ENCODE measurements at places on chromosomes 3 and 15.

- no peaks in the 10 kb centered on the region for H3K27me3 ChIP-seq
- H3K36me3 ChIP-seq: no peaks in the 10 kb centered on the region
- no peaks in the 10 kb centered on the region for H3K4me1 ChIP-seq
- no peak overlapping the region for H3K27ac ChIP-seq
- H3K4me3 ChIP-seq: no peak overlapping the region
- no peak for DNase-seq
Measured at GRCh38 chr3:173983343-173983742, 585.8 kb downstream of the NLGN1 start.

- no peak overlapping the region for H3K4me3 ChIP-seq
- H3K27ac ChIP-seq: no peak overlapping the region
- H3K4me1 ChIP-seq: peaks cover 15% of the 10 kb centered on the region
- H3K36me3 ChIP-seq: peaks cover 9% of the 10 kb centered on the region
- no peak for DNase-seq
Measured at GRCh38 chr3:56688191-56688590, 5.1 kb upstream of the TASOR start.

DNA sequence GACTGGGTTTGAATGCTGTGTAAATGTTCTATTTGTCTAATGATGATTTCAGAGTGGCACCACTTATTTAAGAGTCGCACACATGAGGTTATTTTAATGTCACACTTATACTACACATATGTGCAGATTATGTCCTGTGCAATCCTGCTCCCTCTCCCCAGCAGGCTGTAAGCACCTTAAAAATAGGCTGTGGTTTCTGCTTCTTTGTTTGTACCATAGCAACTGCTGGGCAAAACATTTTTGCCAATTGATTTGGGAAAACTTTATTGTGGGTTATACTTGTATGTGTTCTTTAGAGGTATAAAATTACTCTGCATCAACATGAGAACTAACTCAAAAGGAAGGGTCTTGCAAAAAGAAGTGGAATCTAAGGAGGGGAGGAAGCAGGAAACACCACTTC lies 318.5 kb downstream of the NTRK3 start:
- no peaks in the 10 kb centered on the region for H3K4me1 ChIP-seq
- H3K36me3 ChIP-seq: no peaks in the 10 kb centered on the region
- DNase-seq: no peak
- H3K27me3 ChIP-seq: no peaks in the 10 kb centered on the region

GRCh38 chr3:169673521-169673920 lies 10.0 kb upstream of the MECOM start:
- peaks cover 46% of the 10 kb centered on the region for H3K27me3 ChIP-seq
- H3K4me1 ChIP-seq: peaks cover 2% of the 10 kb centered on the region
- no peak overlapping the region for H3K4me3 ChIP-seq
- H3K36me3 ChIP-seq: no peaks in the 10 kb centered on the region
- no peak for DNase-seq

DNA sequence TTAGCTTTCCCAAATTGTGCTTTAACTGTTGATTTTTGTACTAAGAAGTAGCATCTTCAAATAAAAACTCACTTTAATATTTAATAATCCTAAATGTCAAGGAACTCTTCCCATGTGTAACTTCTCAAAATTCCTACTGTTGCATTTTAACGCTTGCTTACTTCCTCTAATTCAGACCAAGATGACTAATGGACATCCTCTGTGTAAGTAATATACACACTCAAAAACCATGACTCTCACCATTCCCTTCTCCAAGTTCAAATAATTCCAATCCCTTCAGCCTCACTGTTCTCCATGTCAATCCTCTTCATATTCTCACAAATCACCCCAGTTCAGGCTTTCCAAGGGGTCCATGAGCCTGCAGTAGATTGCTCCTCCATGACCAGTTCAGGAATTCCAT lies 13.0 kb downstream of the MRPL46 start:
- no peaks in the 10 kb centered on the region for H3K27me3 ChIP-seq
- no peak overlapping the region for H3K27ac ChIP-seq
- H3K36me3 ChIP-seq: peaks cover 7% of the 10 kb centered on the region
- no peak for DNase-seq

DNA sequence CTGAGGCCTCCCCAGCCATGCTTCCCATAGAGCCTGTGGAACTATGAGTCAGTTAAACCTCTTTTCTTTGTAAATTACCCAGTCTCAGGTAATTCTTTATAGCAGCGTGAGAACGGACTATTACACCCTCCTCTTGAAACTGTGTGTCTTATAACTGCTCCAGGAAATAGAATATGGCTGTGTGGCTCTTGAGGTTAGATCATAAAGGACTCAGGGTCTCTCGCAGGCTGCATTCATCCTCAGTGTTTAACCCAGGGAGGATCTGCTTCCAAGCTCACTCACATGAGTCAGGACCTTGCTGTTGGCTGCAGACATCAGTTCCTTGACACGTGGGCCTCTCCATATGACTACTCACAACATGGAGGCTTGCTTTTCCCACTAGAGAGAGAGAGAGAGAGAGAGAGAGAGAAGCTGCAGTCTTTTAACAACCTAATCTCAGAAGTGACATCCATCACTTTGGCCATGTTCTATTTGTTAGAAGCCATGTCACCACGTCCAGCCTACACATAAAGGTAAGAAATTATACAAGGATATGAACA lies 114.3 kb upstream of the UBE2E1 start:
- H3K27ac ChIP-seq: no peak overlapping the region
- H3K4me3 ChIP-seq: no peak overlapping the region
- H3K27me3 ChIP-seq: no peaks in the 10 kb centered on the region
- no peak for DNase-seq

- no peak for DNase-seq
- no peak overlapping the region for H3K27ac ChIP-seq
- H3K4me3 ChIP-seq: no peak overlapping the region
- peaks cover 4% of the 10 kb centered on the region for H3K27me3 ChIP-seq
- H3K4me1 ChIP-seq: no peaks in the 10 kb centered on the region
Measured at GRCh38 chr15:30065025-30065801, 17.5 kb upstream of the GOLGA8J start.

GRCh38 chr3:178671791-178672190 lies 135.6 kb downstream of the KCNMB2 start:
- no peak overlapping the region for H3K4me3 ChIP-seq
- no peak for DNase-seq
- no peak overlapping the region for H3K27ac ChIP-seq
- H3K4me1 ChIP-seq: no peaks in the 10 kb centered on the region
- H3K27me3 ChIP-seq: peaks cover 2% of the 10 kb centered on the region
- no peaks in the 10 kb centered on the region for H3K36me3 ChIP-seq

DNA sequence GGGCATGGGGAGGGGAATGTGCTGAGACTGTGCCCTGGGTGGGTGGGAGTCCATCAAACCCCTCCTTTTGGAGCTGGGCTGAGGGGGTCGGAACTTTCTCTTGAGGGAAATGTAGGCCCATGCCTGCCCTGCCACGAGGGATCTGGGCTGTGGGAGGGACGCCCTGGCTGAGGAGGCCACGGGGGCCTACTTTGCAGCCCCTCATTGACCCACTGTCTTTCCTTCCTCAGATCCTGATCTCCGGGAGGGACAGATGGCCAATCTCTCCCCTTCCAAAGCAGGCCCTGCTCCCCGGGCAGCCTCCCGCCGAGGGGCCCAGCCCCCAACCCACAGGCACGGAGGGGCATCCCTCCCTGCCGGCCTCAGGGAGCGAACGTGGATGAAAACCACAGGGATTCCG lies 25.3 kb downstream of the LOXL1 start:
- no peak for DNase-seq
- no peaks in the 10 kb centered on the region for H3K36me3 ChIP-seq
- H3K4me1 ChIP-seq: peaks cover 5% of the 10 kb centered on the region
- H3K4me3 ChIP-seq: no peak overlapping the region

DNA sequence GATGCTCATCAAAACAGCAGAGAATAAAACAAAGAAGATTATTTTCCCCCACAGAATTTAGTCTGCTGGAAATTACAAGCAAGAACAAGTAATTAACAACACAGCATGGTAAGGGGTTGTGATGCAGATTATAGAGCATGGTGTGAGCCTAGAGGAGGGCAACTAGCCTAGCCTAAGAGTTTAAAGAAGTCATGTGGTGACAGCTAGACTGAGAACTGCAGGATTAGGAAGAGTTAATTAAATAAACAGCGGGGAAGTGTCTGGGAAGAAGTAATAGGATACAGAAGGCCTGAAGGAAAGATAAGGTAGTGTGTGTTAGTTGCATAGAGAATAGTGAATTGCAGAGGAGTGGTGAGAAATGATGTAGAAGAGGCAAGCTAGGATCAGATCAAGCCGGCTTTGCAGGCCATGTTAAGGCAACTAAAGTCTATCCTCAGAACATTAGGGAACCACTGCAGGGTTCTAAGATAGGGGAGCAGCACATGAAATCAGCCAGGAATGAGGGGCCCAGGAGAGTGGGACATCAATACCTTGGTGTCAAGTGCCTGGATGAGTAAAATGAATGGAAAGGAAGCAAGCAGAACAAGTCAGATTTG lies 11.9 kb upstream of the PKM start:
- H3K27me3 ChIP-seq: no peaks in the 10 kb centered on the region
- no peak overlapping the region for H3K4me3 ChIP-seq
- peaks cover 24% of the 10 kb centered on the region for H3K4me1 ChIP-seq
- DNase-seq: no peak
- H3K27ac ChIP-seq: no peak overlapping the region
- peaks cover 53% of the 10 kb centered on the region for H3K36me3 ChIP-seq

DNA sequence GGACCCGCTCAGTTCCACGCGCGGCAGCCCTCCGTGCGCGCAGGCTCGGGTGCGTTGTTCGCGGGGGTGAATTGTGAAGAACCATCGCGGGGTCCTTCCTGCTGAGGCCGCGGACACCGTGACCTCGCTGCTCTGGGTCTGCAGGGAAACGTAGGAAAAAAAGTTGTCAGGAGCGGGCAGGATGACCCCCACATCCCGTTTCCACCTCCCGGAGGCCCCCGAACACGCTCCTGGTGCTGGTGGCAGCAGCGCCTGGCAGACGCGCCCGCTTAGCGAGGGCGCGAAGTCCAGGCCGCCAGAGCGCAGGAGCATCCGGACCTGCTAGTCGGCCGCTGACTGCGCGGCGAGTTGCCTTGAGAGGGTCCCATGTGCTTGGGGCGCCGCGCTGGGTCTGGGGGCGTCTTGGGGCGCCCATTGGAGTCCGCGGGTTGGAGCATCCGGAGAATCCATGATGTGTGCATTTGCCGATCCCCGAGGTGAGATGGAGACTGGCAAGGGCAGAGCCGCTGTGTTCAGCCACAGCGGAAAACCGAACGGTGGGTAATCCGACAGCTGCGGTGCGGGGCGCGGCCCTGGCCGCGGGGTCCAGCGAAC lies 520 bp downstream of the GREM1 start:
- peaks cover 16% of the 10 kb centered on the region for H3K4me1 ChIP-seq
- DNase-seq: no peak
- no peak overlapping the region for H3K4me3 ChIP-seq
- H3K27ac ChIP-seq: no peak overlapping the region
- peaks cover 1% of the 10 kb centered on the region for H3K36me3 ChIP-seq

DNA sequence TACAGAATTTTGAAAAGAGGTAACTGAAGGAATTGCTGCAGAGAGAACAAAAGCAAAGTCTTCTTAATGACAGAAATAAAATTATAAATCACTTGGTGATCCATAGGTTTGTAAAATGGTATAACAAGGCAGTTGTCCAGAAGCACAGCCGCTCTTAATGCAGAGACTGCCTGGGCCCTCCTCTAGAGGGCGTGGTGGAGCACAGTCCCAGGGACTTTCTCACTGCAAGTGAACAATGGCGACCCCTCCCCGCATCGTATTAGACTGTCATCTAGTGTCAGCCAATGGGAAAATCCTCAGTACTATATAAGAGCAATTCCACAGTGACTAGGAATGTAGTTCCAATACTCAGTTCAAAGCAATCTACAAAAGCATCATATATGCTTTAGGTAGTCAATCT lies 26.4 kb upstream of the ZBED2 start:
- DNase-seq: no peak
- H3K27me3 ChIP-seq: no peaks in the 10 kb centered on the region
- H3K36me3 ChIP-seq: peaks cover 51% of the 10 kb centered on the region

DNA sequence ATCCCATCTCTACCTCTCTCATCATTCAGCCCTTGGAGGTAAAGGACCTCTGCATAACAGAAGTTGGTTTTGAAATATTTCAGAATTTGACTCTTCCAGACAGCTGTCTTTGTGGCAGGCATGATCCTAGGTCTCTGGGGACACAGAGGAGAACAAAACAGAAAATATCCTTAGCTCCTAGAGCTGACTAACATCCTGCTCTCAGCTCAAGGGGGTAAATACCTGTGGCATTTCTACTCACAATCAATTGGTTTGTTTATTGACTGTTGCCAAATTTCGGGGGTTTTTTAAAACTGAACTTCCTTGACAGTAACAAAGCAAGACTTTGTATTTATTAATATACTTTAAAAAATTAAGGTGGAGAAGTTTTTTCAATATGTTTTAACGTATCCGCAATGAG lies 78.8 kb downstream of the EOMES start:
- H3K27me3 ChIP-seq: peaks cover 3% of the 10 kb centered on the region
- peaks cover 8% of the 10 kb centered on the region for H3K4me1 ChIP-seq
- H3K27ac ChIP-seq: no peak overlapping the region
- H3K36me3 ChIP-seq: peaks cover 4% of the 10 kb centered on the region

- no peak overlapping the region for H3K4me3 ChIP-seq
- no peaks in the 10 kb centered on the region for H3K27me3 ChIP-seq
- no peak overlapping the region for H3K27ac ChIP-seq
- H3K36me3 ChIP-seq: no peaks in the 10 kb centered on the region
- no peak for DNase-seq
Measured at GRCh38 chr3:51720292-51721061, 13.6 kb downstream of the GRM2 start.

- no peak overlapping the region for H3K27ac ChIP-seq
- H3K27me3 ChIP-seq: no peaks in the 10 kb centered on the region
- H3K4me1 ChIP-seq: peaks cover 57% of the 10 kb centered on the region
- DNase-seq: no peak
Measured at GRCh38 chr3:33004961-33005360, 53.5 kb downstream of the CCR4 start.

GRCh38 chr3:147400111-147400510 lies 6.2 kb downstream of the ZIC4 start:
- H3K36me3 ChIP-seq: no peaks in the 10 kb centered on the region
- no peak overlapping the region for H3K27ac ChIP-seq
- H3K4me1 ChIP-seq: no peaks in the 10 kb centered on the region
- H3K4me3 ChIP-seq: no peak overlapping the region

DNA sequence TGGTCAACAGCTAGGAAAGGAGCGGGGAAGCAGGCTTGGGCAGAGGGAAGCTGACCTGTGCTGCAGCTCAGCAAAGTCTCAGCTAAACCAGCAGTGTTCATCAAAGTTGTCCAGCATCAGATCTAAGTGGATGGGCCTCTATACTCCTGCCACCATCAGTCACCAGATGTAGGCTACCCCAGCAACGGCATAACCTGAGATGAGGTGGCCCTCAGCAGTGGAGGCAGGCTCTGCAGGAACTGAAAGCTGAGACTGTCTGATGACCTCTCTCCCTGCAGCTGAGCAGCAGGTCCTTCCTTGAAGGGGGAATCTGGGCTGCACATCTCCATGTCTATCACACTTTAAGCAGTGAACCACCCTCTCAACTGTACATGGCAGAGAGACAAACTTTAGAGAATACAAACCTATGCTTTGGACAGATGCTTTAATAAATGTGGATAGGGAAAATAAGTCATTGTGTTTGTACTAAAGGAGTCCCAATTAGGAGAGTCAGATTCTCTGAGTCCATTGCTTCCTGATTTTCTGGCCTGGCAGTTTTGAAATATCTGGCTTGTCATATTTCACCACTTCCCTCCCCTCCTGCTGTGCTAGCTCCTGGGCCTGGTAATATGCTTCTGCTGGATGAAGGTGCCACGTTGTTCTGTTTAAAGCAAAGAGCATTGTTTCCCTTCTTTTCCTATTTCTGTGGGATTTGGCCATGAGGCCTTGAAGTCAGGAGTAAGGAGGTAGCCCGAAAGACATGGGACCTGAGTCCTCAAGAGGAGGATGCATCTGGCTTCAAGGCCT lies 11.1 kb upstream of the PSTPIP1 start:
- H3K27ac ChIP-seq: no peak overlapping the region
- no peaks in the 10 kb centered on the region for H3K36me3 ChIP-seq
- DNase-seq: no peak
